ENCODE measurements at places on chromosomes 2 and 18. TPM values are rescaled to one million over a fixed set of nuclear protein-coding genes. Genes with fewer than 3 reads are reported as not detected.

The DSG3 gene
- total RNA-seq, result not detected

The DUSP2 gene
- 11.8 TPM for total RNA-seq

The EIF5B gene
- total RNA-seq, result 39.7 TPM

GRCh38 chr2:179106342-179106675 lies 56.4 kb upstream of the CCDC141 start:
- no peaks in the 10 kb centered on the region for H3K27me3 ChIP-seq
- H3K27ac ChIP-seq, result no peak overlapping the region
- H3K36me3 ChIP-seq, result peaks cover 7% of the 10 kb centered on the region

DNA sequence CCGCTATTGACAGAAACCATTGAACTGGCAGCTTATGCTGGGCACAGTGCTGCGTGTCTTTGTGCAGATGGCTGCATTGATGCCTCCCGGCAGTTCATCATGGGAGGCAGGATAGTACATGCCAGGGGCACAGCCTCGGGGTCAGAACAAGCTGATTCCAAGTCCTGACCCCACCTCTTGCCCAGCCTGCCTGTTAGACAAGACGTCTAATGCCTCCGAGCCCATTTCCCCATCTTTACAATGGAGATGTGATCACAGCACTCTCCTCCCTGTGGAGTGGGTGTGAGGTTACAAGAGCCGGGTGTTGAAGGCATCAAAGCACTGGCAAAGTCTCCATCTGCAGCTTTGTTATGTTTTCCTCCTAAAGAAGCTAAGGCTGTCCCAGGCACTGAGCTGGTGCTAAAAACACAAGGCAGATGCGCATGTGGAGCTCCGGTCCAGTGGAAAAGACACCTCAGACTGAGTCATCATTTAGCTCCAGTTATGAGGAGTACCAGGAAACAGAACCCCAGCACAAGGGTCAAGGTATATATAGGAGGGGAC lies 125.7 kb upstream of the EPAS1 start:
- H3K4me3 ChIP-seq, result no peak overlapping the region
- no peaks in the 10 kb centered on the region for H3K4me1 ChIP-seq
- peak; percentile 39 for DNase-seq
